Stimulated activated CD8-positive, alpha-beta memory T cell treated with anti-CD3 and anti-CD28 coated beads, Interleukin-4, amount 100 ng/mL, for 24 hours (primary cell): ENCODE measurements at places on chromosomes 13 and 19.

DNA sequence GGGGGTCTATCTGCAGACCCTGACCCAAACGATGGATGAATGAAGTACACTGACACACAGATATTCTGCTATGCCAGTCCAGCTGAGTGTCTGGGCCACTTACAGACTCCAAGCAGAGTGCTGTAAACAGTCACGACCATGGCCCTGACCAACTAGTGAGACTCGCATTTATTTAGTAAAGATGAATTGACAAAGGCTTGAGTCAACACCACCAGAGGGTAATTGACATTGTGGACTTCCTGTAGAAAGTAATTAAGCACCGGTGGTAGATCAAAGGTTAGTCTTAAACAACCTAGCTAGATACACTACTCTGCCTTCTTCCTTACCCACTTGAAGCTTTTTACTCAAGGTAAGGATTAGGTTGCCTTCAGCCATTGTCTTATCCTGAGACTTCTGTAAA is 63.4 kb upstream of the KPNA3 start:
- no peak for DNase-seq

DNA sequence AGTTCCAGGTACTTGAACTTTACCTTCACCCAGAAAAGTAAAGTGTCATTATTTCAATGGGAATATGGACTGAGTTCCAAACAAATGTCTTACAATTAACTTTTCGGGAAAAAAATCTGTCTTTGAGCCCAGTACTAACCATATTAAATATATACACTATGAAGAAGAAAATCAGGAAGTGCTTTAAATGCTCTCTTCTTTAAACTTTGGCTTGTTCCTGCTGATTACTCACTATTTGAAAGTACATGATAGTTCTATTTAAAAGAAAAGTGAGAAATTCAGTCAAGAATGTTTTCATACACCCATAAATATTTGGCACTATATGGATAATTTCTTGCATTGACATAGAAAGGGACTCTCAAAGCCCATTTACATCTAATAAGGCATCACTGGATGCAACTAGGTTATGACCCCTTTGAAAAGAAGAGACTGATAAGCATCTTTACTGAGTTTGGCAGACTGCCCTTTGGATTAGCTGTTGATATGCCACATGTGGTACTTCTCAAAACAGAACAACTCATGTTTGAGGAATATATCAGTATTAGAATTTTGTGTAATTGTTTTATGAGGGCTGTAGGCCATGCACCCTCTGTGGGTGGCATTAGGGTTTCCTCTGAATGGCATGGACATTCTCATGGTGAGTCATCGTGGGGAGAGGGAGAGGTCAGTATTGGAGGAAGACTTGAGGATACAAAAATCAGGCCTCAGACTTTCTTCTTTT is 25.0 kb upstream of the VWA8 start:
- DNase-seq: no peak

- DNase-seq: no peak
Measured at GRCh38 chr13:59527500-59527899, 636.2 kb downstream of the DIAPH3 start.

DNA sequence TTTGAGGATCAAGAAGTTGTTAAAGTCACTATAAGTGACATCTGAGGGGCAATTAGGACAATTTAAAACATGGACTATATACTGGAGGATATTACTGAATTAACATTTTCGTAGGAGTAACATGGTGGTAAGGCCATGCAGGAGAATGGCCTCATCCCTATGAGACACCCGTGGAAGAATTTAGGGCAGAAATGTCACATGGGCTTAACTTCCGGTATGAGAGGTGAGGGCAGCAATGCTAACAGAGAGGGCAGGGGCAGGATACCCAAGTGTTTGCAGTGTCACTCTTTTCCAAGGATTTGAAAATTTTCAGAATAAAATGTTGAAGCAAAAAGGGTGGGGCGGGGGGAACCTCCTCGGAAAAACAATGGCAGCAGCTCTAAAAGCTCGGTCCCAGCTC is 23.6 kb downstream of the RANBP3 start:
- DNase-seq: no peak

- DNase-seq: no peak
Measured at GRCh38 chr19:7959211-7959610, 15.7 kb upstream of the TIMM44 start.

DNA sequence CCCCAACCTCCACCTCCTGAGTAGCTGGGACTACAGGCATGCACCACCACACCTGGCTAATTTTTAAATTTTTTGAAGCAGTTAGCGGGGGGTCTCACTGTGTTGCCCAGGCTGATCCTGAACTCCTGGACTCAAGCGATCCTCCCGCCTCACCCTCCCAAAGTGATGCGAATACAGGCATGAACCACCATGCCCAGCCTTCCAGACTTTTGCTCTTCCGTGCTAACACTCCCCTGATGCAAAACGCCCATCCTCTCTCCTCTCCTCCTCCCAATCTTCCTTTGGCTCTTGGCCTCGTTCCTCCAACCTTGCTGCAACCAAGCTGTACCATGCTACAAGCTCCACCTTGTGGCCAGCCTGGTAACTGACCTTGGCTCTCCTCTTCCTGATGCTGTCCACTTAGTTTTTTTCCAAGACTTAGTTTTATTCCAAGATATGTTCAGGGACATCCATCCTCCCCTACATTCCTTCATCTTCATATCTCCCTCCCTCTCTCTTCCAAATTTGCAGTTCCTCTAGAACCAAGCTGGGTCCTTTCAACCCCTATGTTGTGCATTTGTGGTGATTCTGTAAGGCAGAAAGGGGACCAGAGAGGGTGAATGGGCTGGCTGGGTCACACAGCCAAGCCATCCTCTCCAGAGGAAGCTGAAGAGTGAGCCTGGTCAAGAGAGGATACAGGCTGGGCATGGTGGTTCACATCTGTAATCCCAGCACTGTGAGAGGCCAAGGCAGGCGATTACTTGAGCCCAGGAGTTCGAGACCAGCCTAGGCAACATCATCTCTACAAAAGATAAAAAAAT is 32.8 kb downstream of the TINCR start:
- no peak for DNase-seq

DNA sequence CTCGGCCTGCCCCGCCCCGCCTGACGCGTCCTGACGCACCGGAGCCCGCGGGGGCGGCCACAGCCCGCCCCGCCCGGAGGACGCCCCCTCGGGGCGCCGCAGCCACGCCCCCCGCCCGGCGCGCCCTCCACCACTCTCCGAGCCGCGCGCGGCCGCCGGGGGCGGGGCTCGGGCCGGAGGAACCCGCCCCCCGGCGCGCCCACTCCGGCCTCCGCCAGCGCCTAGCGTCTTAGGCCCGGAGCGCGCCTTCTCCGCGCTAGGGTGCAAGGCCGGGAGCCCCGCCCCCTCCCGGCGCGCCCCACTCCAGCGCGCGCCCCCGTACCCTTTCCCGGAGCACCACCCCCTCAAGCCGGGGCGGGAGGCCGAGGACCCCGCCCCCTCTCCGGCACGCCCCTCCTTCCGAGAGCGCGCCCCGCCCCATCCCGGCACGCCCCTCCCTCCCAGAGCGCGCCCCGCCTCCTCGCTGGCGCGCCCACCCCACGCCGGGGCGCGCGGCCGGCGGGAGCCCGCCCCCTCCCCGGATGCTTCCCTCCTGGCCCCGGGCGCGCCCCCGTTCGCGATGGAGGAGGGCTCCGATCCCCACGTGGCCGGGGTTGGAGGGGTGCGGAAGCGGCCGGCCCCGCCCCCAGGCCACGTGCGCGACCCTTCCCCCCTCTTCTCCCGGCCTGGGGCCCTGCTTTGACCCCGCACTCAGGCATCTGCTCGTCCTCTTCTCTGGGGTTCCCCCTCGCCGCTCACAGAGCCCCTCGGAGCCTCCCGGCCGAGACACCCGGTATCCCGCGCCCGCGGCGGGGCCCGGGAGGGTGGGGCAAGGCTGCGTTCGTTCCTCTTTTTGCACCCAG is 480 bp upstream of the KLF16 start:
- peak; percentile 90 for DNase-seq

GRCh38 chr19:7560255-7560654 is 24.7 kb downstream of the PNPLA6 start:
- DNase-seq: no peak

GRCh38 chr19:2282062-2282861 is at the start of gene PEAK3:
TSS of gene PEAK3 (minus strand) at chr19:2282175. CDS start at chr19:2280931, 1,244 bp downstream.
- DNase-seq: no peak

- no peak for DNase-seq
Measured at GRCh38 chr19:31676271-31677004, 327.2 kb upstream of the TSHZ3 start.

DNA sequence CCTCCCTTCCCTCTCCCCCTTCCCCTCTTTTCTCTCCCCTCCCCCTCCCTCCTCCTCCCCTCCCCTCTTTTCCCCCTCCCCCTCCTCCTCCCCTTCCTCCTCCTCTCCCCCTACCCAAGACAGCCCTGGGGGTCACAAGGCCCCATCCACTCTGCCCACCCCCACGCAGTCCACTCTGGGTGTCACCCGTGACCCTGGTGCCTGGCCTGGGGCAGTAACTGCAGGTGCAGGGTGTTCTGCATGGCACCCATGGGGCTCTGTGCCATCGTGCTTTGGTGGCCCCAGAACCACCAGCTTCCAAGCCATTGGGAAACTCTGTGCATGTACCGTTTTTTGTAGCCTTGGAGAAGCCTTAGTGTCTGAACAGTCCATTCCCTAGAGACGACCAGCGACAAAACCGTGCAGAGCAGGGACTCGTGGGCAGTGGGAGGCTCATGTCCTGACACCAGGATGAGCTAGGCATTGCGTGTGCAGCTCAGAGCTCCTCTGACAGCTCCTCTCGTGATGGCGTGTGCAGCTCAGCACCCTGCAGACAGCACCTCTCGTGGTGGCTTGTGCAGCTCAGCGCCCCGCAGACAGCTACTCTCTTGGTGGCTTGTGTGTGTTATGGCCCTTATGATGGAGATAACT is 43.7 kb upstream of the F7 start:
- no peak for DNase-seq

GRCh38 chr19:56837004-56837403 is 3.5 kb downstream of the PEG3 start:
- DNase-seq: no peak

- no peak for DNase-seq
Measured at GRCh38 chr13:110382229-110382628, 75.1 kb downstream of the COL4A2 start.

DNA sequence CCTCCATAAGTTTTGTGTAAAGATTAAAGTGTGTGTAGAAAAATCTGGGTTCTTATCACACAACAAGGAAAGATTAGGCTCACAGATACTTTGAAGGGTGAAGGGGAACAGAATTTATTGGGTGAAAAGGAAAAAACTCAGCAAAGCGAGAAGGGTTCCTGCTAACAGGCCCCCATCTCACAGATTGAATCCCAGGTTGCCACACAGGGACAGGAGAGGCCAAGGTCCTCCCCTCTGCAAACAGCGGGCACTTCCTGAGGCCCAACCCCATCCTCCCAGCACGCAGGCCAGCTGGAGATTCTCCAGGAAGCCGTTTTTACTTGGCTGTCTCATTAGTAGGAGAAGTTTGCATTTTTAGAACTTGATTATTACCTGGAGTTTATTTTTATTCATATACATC is 15.2 kb upstream of the ERCC5 start:
- DNase-seq: no peak

GRCh38 chr19:2485428-2485827 is 9.5 kb downstream of the GADD45B start:
- DNase-seq: no peak

- DNase-seq: no peak
Measured at GRCh38 chr19:27767234-27767633, 1445.7 kb downstream of the UQCRFS1 start.

DNA sequence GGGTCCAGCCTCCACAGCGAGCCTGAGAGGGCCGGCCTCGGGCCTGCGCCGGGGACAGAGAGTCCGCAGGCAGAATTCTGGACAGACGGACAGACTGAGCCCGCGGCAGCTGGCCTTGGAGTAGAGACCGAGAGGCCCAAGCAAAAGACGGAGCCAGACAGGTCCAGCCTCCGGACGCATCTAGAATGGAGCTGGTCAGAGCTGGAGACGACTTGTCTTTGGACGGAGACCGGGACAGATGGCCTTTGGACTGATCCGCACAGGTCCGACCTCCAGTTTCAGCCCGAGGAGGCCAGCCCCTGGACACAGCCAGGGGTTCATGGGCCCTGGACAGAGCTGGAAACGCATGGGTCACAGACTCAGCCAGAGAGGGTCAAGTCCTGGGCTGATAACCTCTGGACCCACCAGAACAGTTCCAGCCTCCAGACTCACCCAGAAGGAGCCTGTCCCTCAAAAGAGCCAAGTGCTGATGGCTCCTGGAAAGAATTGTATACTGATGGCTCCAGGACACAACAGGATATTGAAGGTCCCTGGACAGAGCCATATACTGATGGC is 490 bp downstream of the ITPKC start:
- DNase-seq: no peak

- DNase-seq: no peak
Measured at GRCh38 chr13:42307461-42307860, 35.5 kb downstream of the AKAP11 start.

DNA sequence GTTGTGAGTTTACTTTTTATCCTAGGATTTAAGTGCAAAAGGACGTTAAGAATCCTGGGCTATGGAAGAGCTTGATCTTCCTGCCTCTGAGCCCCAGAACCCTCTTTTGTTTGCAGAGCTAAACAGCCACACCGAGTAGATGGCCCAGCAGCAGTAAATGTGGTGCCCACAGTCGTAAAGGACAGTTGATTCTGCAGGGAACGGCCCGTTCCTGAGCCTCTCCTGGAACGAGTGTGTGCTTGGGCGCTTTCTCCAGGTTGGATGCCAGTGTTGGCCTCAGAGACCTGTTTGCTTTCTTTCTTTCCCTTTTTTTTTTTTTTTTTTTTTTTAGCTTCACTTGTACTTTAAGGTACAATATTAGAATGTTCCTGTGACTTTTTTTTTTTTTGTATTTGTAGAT is 41.7 kb downstream of the SPATA13 start:
- no peak for DNase-seq

GRCh38 chr19:45468803-45469131 is 971 bp downstream of the FOSB start:
- DNase-seq: no peak

GRCh38 chr13:81001828-81002385 is 661.0 kb upstream of the SPRY2 start:
- DNase-seq: no peak

DNA sequence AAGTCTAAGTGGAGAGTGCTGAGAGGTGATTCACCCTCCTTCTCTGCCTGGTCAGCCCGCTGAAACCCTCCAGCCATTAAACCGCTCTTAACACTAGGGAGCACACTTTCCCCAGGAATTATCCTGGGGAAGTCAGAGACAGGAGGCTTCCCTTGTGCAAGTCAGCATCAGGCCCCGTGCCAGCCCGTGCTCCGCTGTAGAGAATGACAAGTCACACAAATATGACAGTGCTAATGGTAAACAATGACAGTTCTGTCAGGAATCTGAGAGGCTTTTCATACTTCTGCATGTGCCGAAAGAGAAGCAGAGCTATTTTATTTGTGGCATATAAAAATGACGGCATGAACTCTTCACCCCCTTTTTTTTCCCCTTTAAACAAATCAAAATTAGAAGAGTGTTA is 816.9 kb upstream of the SLC10A2 start:
- DNase-seq: no peak

GRCh38 chr19:36686365-36687213 is 823 bp upstream of the ZNF567 start:
- DNase-seq: no peak
